ENCODE measurements at places on chromosomes 3 and 15.
A peak's percentile ranks its signal among the peaks of the same experiment; 100 is the strongest.

GRCh38 chr15:101091080-101092017 is 160.5 kb downstream of the CHSY1 start:
- no peak for DNase-seq

GRCh38 chr3:160474416-160474838 is 24.8 kb upstream of the TRIM59 start:
- DNase-seq: no peak

DNA sequence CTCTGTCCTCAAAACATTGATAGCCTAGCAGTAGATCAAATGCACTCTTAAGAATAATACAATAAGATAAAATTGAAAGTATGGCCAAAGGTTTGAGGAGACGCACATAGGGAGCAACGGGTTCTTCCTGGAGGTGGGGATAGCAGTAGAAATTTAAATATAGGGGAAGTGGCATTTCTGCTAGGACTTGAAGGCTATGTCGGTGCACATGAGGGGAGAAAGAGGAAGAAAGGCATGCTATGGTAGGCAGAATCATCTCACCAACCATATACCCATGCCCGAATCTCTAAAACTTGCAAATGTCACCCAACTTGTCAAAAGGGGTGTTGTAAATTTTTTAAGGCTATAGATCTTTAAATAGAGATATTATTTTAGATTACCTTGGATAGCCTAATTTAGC is 735.1 kb upstream of the LMCD1 start:
- no peak for DNase-seq

- no peak for DNase-seq
Measured at GRCh38 chr3:186772281-186772694, 11.1 kb upstream of the EIF4A2 start.

DNA sequence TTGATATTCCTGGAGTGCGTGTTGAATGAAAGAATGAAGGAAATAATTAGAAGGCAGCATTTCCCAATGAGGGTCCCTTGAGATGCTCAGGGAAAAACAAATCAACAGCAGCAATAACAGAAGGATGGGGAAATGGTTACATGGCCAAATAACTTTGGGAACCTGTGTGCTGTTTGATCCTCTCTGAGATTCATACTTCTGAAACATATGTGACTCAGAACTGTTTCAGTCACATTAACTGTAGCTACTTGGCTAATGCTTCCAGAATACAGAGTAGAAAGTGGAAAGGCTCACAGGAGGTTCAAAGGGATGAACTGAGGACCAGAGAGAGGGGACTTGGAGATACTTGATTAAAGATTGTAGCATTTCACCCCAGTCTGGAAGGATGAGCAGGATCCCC is 258.2 kb downstream of the SLCO3A1 start:
- DNase-seq: no peak

- DNase-seq: no peak
Measured at GRCh38 chr15:96093063-96093462, 237.4 kb upstream of the NR2F2 start.

- DNase-seq: no peak
Measured at GRCh38 chr3:8645712-8646111, 1.1 kb upstream of the SSUH2 start.

DNA sequence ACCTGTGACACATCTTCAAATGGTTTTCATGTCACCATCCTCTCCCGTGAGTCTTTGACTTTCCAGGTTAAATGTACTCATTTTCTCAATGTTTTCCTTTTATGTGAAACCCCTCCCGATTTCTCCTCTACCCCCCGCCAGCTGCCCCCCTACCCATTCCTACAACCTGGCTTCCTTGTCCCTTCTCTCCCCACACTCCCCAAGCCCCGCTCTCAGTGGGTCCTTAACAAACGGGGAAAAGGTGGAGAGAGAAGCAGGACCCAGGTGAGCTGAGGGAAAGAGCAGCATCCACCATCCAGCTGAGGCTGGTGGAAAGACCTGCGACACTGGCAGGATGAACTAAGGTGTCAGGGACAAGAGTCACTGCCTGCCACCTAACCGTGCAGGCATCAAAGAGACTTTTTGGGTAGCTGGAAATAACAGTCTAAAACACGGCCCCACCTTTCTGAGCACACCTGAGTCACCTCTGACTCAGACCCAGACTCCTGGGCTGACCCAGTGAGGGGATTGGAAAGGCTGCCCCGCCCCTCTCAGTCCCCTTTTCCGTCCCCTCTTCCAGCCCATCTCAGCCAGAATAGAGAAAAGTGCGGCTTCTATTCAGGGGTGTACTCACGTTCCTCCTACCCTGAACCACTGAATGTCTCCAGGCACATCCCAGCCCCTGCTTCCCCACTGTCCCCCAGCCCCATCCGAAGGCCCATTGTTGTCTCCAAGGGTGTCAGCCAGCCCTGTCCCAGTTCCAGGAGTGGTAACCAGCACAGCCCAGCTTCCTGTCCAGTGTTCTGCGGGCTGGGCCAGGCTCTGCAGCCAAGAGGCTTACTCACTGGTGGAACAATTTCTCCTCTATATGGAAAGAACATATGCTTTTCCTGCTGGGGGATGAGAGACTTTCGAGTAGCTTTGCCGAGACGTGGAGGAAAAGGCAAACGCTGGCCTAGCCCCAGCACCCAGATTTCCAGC is 20.4 kb downstream of the ISG20 start:
- DNase-seq: no peak

DNA sequence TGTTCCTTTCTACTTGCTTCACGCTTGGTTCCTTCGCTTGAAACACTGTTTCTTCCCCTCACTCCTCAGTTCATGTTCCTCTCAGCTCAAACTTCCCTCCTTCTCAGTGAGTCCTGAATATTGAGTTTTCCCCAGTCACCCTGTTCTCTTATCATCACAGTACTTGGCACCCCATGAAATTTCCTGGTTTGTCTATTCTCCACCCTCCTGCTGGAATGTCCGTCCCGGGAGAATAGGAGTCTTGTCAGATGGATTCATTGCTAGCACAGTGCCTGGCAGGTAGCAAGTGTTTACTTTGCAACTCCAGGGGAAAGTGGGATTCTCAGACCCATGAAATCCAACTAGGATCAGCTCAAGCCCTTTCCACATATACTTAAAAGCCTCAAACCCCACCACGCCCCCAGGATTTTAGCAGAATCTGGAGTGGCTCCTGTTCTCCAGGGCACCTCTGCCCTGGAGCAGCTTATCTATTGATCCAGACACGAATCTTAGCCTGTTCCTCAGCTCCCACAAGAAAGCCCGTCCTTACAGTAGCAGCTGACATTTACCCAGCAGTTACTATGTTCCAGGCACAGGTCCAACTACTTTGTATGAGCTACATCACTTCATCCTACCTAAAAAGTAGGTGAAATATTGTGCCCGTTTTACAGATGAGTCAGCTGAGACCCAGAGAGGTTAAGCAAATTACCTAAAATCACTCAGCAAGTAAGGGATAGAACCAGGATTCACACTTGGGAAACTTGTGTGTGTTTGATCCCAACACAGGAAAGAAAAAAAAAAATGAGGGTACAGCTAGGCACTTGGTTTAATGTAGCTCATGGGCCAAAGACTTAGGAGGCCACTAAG is 36.8 kb upstream of the MAP3K13 start:
- DNase-seq: no peak

GRCh38 chr15:60757273-60757672 is 278.3 kb upstream of the ICE2 start:
- DNase-seq: no peak

DNA sequence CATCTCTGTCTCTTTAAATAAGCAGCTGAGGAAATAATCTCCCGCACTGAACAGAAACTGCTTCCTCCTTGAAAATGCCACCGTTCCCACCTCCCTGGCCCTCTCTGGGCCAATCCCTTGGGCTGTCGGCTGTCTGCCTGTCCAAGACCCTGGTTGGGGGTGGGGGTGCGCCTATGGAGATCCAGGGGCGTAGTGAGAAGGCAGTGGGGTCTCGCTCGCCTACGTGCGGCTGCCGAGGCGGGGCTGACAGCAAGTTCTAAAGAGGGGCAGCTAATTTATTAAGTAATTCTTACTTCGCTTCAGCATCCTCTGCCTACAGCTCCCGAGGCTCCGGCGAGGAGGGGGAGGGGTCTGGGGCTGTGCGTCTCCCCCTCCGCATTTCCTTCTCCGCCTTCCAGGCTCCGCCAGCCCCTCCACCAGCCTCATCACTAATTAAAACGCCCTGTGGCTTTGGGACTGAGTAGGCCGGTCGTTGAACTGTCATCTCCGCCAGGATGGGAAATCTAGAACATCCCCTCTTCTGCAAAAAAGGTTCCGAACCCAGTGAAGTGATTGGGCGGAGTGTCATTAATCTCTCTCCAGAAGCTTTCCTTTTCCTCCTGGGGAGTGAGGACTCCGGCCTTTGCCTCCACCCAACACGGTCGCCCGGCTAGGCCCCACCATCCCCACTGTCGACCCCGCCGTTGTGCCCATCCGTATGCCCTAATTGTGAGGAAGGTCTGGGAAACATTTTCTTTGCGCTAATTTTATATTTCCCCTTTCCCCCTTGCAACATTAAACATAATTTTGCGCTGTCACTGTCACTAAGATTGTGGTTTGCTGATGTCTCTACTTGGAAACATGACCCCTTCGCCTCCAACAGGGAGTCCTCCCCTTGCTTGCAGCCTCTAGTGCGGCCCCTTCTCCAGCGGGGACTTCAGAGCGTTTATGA is 16.9 kb downstream of the NR2F2 start:
- DNase-seq: no peak

GRCh38 chr15:50065279-50065678 is 53.8 kb downstream of the ATP8B4 start:
- no peak for DNase-seq

GRCh38 chr15:34223904-34224596 is 766 bp upstream of the EMC4 start:
- no peak for DNase-seq

DNA sequence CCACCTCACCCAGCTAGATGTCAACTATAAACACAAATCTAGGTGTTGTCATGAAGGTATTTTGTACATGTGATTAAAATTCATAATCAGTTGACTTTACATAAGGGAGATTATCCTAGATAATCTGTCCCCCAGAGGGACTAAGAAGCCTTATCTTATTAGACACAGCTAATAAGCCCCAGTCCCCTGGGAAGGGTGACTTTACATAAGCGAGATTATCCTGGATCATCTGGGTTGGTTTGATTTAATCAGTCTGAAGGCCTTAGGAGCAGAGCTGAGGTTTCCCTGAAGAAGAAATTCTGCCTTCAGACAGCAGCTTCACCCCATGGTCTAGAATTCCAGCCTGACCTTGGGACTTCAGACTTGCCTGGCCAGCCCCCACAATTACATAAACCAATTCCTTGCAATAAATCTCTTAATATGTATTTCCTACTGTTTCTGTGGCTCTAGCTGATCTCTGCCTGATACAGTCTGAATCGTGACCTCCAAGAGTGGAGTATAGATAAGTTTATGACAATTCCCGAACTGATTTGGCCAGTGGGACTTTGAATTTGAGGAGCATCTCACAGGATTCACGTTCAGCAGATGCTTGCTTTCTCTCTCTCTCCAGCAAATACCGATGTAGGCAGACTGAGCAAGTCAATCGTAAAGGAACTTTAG is 66.5 kb downstream of the MRPL46 start:
- DNase-seq: no peak

- DNase-seq: peak; percentile 25
Measured at GRCh38 chr15:70308011-70308734, 210.5 kb upstream of the TLE3 start.

GRCh38 chr3:196207159-196207832 is 3.9 kb downstream of the ZDHHC19 start:
- DNase-seq: no peak

- no peak for DNase-seq
Measured at GRCh38 chr3:168824107-168824506, 728.4 kb upstream of the GOLIM4 start.

- no peak for DNase-seq
Measured at GRCh38 chr3:126310816-126311215, 46.4 kb downstream of the KLF15 start.

DNA sequence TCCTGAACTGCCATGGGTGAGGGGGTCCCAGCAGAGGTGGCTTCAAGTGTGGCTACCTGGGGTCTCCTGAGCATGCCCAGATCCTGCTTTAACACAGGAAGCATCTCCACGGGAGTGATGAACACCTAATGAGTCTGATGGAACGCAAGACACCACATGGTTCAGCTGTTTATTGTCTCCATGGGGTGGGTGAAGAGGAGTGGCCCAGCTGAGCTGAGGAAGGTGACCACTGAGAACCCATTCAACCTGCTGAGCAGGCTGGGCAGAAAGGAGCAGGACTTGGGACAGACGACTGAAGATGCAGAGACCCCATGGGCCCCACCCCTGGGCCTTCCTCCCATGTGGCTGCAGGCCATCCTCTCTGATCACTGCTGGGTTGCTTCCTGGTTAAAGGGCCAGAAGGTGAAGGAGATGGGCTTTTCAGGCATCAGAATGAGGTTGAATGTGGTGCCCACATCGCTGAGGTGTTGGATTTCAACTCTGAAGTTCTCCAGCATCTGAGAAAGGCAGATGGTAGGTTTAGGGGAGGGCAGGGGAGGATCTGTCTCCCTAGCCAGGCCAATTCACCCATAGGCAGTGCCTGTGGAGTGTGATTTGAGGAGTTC is 29.7 kb downstream of the CYP11A1 start:
- DNase-seq: no peak

DNA sequence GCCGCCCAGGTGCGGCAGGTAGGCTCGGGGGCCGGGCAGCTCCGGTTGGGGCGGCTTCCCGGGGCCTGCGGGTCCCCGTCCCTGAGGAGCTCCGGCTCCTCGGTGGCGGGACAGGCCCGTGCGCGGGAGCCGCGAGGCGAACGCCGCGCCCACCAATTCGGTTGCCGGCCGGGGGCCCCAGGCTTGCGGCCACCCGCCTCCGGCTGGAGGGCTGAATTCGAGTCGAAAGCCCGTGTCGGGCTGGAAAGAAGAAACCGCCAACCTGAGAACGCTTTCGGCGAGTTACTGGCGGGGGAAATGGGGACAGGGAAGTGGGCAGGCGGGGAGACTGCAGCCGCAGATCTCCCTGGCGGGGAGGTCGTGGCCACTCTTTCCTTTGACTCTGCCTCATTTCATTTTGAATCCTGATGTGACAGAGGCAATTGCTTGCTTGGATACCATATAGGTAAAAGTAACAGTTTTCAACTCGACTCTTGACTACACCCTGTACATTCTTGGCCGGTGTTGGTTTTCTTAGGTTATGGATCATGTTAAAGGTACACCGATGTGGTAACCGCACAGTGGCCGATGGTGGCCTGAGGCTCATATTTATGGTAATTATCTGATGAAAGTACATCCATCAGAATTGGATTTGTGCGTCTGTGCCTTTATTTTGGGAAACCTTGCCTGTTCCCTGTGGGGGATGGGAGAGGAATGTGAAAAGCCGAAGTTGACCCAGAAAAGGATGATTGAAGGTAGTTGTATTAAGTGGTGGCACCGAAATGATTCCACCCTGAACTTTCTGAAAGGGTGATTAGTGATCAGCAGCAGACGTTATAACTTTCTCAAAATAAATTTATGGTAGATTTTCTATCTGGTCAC is 1.7 kb downstream of the B3GNT5 start:
- peak; percentile 36 for DNase-seq

GRCh38 chr3:122890720-122891220 is 95.9 kb downstream of the SLC49A4 start:
- no peak for DNase-seq

GRCh38 chr3:123066599-123066895 is 278 bp upstream of the PDIA5 start:
- DNase-seq: no peak

- no peak for DNase-seq
Measured at GRCh38 chr15:80942266-80942665, 47.4 kb downstream of the MESD start.

Measured in stimulated activated CD4-positive, alpha-beta T cell treated with anti-CD3 and anti-CD28 coated beads, Interleukin-2, amount 100 ng/mL, for 24 hours (primary cell).